Esophagus squamous epithelium (tissue), 5 donors: ENCODE measurements at places on chromosomes 3 and 15. TPM values are rescaled to one million over a fixed set of nuclear protein-coding genes. Genes with fewer than 3 reads are reported as not detected.

- H3K36me3 ChIP-seq = no peaks in the 10 kb centered on the region
- DNase-seq = no peak
- H3K4me1 ChIP-seq = no peaks in the 10 kb centered on the region
- no peak overlapping the region for H3K27ac ChIP-seq
- no peaks in the 10 kb centered on the region for H3K27me3 ChIP-seq
- H3K4me3 ChIP-seq = no peak overlapping the region
These were observed 43.5 kb downstream of the CFAP92 start for GRCh38 chr3:128950223-128950938.

- H3K27me3 ChIP-seq = no peaks in the 10 kb centered on the region
- DNase-seq = no peak
- no peak overlapping the region for H3K4me3 ChIP-seq
- no peak overlapping the region for H3K27ac ChIP-seq
- H3K4me1 ChIP-seq = no peaks in the 10 kb centered on the region
These were observed 216.9 kb upstream of the DCBLD2 start for GRCh38 chr3:99118381-99118780.

DNA sequence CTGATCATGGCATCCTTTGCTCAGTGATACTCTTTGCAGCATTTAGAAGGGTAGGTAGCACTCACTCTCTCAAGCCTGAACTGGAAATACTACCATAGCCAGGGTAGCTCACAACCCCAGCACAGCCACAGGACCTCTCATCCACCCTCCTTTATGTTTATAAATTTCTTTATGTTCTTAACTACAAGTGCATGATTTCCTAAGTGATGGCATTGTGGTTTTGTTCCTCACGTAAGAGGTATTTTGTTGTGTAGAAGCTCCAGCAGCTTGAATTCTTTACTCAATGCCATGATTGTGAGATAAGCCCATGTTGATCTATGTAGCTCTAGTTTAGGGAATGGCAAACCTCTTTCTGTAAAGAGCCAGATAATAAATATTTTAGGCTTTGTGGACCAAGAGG is 7.9 kb upstream of the RTP3 start:
- no peaks in the 10 kb centered on the region for H3K4me1 ChIP-seq
- H3K27me3 ChIP-seq = no peaks in the 10 kb centered on the region
- H3K4me3 ChIP-seq = no peak overlapping the region
- H3K36me3 ChIP-seq = no peaks in the 10 kb centered on the region
- DNase-seq = no peak

- H3K4me1 ChIP-seq = peaks cover 23% of the 10 kb centered on the region
- DNase-seq = no peak
- no peaks in the 10 kb centered on the region for H3K27me3 ChIP-seq
These were observed 64.7 kb downstream of the OXSM start for GRCh38 chr3:25854635-25855034.

Gene COLQ
- 1.1 TPM for total RNA-seq

DNA sequence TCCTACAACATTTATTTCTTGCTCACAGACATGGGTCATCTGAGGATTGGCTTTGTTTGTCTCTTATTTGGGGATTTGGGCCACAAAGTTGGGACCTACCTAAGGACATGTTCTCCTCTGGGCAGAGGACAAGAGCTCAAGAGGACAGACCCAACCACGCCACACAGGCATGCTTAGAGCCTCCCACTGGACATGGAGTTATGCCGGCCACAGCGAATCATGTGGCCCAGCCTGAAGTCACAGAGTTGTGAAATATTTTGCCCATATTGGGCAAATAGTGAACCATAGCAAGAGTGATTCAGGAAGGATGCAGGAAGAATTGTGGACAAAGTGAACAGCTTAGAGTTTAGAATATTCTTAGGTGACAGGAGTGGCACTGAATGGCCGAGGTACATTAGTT is 9.9 kb downstream of the TRAK1 start:
- H3K27ac ChIP-seq = peak overlapping the region; percentile 57
- no peak overlapping the region for H3K4me3 ChIP-seq
- H3K4me1 ChIP-seq = peaks cover 55% of the 10 kb centered on the region
- DNase-seq = no peak

DNA sequence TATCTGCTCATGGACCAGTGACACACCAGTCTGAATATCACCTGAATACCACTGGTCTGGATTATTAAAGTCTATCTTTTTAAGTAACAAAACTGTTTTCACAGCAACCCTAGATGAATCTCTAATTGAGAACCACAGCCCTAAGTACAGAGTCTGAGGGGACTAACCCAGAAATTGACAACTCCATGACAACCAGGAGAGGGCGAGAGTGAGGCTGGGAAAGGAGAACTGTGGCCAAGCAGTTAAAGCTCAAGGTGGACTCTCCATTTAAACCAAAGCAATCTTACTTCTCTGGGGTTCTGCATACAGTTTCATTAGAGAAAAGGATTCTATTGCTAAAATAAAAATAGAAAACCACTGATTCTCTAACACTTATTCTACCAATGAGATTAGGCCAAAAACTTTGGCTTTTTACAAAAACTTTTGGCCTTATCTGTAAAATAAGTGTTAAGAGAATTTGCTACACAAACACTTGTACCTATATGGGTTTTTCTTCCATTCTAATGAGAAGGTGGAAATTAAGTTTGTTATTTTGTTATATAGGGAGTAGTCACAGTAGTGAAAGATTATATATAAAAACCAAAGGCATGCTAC is 11.4 kb downstream of the NEK10 start:
- H3K4me3 ChIP-seq = no peak overlapping the region
- no peaks in the 10 kb centered on the region for H3K27me3 ChIP-seq
- no peaks in the 10 kb centered on the region for H3K36me3 ChIP-seq
- H3K4me1 ChIP-seq = peaks cover 47% of the 10 kb centered on the region

Gene SPINK8
- not detected for total RNA-seq

Gene ESYT3
- total RNA-seq = 1.5 TPM

DNA sequence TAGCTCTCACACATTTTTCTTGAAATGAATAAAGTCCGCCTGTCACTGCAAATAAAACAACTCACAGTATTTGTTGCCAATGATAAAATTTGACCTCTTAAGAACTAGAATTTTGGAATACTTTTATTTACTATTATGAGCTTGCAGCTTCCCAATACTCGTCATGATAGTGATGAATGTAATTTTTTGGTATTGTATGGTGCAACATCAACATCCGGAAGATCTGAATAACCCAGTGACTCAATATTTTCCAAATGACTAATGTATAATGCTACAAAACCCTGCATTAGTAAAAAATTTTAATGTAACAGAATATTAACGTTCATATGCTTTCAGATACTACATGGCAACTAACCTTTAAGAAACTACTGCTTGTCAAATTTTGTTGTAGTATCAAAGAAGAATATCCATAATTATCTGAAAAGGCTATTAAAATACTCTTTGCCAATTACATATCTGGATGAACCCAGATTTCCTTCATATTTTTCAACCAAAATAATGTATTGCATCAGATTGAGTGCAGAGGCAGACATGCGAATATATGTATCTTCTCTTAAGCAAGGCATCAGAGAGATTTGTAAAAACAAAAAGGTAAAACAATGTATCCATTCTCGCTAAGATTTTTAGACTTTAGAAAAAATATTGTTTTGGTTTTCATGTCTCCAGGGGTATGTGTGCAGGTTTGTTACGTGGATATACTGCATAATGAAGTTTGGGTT is 95.3 kb downstream of the IGF2BP2 start:
- no peaks in the 10 kb centered on the region for H3K27me3 ChIP-seq
- H3K4me1 ChIP-seq = peaks cover 29% of the 10 kb centered on the region
- H3K27ac ChIP-seq = no peak overlapping the region
- DNase-seq = no peak
- H3K36me3 ChIP-seq = no peaks in the 10 kb centered on the region

- peaks cover 10% of the 10 kb centered on the region for H3K4me1 ChIP-seq
- H3K27ac ChIP-seq = peak overlapping the region; percentile 91
- no peaks in the 10 kb centered on the region for H3K27me3 ChIP-seq
These were observed 227.3 kb upstream of the IL12A start for GRCh38 chr3:159761369-159761768.

Gene SLC28A1
- total RNA-seq = not detected

Gene NANOGP8
- total RNA-seq = 0.95 TPM

GRCh38 chr15:50828610-50829206 is 63.2 kb upstream of the SPPL2A start:
- H3K27me3 ChIP-seq = no peaks in the 10 kb centered on the region
- H3K27ac ChIP-seq = no peak overlapping the region
- H3K36me3 ChIP-seq = no peaks in the 10 kb centered on the region

DNA sequence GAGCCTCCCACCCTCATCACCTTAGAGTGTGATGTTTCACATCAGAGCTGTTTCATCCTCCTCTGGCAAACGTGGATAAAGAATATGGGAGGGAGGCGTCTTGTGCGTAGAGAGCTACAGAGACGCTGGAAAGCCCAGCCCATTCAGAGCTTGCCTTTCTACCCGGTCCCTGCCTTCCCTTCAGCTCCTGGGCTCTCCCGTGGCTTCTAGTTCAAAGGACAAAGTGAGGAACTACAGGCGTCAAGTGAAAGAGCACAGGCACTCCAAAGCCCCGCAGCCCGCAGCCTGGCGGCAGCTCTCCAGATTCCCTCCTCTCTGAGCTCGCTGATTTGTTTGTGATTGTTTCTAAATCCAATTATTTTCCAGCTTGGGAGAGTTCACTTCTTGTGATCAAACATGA is 197.1 kb upstream of the IGF1R start:
- no peak overlapping the region for H3K27ac ChIP-seq
- H3K4me3 ChIP-seq = no peak overlapping the region
- no peak for DNase-seq
- H3K27me3 ChIP-seq = no peaks in the 10 kb centered on the region
- H3K4me1 ChIP-seq = no peaks in the 10 kb centered on the region
- H3K36me3 ChIP-seq = no peaks in the 10 kb centered on the region

DNA sequence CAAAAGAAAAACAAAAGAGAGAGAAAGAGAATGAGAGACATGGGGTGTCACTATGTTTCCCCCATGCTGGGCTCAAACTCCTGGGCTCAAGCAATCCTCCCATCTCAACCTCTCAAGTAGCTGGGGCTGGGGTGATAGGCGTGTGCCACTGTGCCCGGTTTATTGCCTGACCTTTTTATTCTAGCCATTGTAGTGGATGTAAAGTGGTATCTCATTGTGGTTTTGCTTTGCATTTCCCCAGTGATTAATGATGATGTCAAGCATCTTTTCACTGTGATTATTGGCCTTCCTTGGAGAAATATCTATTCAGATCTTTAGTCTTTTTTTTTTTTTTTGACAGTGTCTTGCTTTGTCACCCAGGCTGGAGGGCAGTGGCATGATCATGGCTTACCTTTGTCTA is 37.7 kb upstream of the GK5 start:
- H3K36me3 ChIP-seq = no peaks in the 10 kb centered on the region
- H3K27ac ChIP-seq = no peak overlapping the region
- no peaks in the 10 kb centered on the region for H3K27me3 ChIP-seq
- DNase-seq = no peak

- H3K36me3 ChIP-seq = no peaks in the 10 kb centered on the region
- DNase-seq = no peak
- H3K27me3 ChIP-seq = peaks cover 100% of the 10 kb centered on the region
- peaks cover 51% of the 10 kb centered on the region for H3K4me1 ChIP-seq
These were observed 5.6 kb downstream of the FOXL2 start for GRCh38 chr3:138941259-138941885.

GRCh38 chr3:126927401-126927750 is 55.5 kb upstream of the PLXNA1 start:
- H3K27me3 ChIP-seq = no peaks in the 10 kb centered on the region
- no peaks in the 10 kb centered on the region for H3K36me3 ChIP-seq
- no peak for DNase-seq

Gene TLR9
- not detected for total RNA-seq

DNA sequence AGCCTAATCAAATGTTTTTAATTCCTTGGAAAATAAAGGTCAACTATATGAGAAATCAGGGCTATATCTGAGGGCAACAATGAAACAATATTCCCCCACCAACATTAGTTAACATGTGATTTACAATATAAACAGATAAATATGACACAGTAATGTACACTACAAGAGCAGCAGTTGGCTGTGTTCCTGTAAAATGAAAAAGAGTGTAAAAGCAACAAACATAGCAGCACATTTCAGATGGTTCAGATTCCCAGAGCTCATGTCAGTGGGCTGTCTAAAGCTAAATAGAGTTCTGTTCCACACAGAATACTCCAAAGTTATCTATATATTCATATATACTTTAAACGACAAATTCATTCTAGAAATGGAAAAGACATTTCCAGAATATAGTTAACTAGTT is 42.6 kb downstream of the ANKRD28 start:
- H3K4me1 ChIP-seq = no peaks in the 10 kb centered on the region
- DNase-seq = no peak
- no peak overlapping the region for H3K27ac ChIP-seq

GRCh38 chr3:118793176-118793575 is 241.5 kb downstream of the IGSF11 start:
- H3K27me3 ChIP-seq = no peaks in the 10 kb centered on the region

- no peak overlapping the region for H3K4me3 ChIP-seq
- DNase-seq = no peak
- no peaks in the 10 kb centered on the region for H3K4me1 ChIP-seq
- H3K36me3 ChIP-seq = no peaks in the 10 kb centered on the region
- H3K27me3 ChIP-seq = no peaks in the 10 kb centered on the region
- no peak overlapping the region for H3K27ac ChIP-seq
These were observed 40.3 kb downstream of the KCNAB1 start for GRCh38 chr3:156160647-156161046.
